Psoas muscle (tissue), 8 donors: ENCODE measurements at places on chromosomes 6 and 20.

GRCh38 chr6:3561725-3562124, 104.9 kb upstream of the SLC22A23 start:
- no peak for DNase-seq

GRCh38 chr6:87918461-87918941, 129.1 kb upstream of the SPACA1 start:
- DNase-seq, result no peak

- no peak for DNase-seq
These were observed 7.4 kb downstream of the FOXA2 start for GRCh38 chr20:22576733-22577514.

- DNase-seq, result no peak
These were observed 1.1 kb downstream of the BAG2 start for GRCh38 chr6:57173056-57173885.

GRCh38 chr6:108945681-108946159, 97.5 kb downstream of the ARMC2 start:
- peak; percentile 75 for DNase-seq

GRCh38 chr6:33064723-33065122, 8.7 kb downstream of the HLA-DPA1 start:
- no peak for DNase-seq

- no peak for DNase-seq
These were observed 133.2 kb downstream of the TBC1D32 start for GRCh38 chr6:121201105-121201504.

- DNase-seq, result no peak
These were observed 28.5 kb upstream of the ADGRF4 start for GRCh38 chr6:47669684-47670513.

- no peak for DNase-seq
These were observed 59.4 kb downstream of the ME1 start for GRCh38 chr6:83371423-83371822.

DNA sequence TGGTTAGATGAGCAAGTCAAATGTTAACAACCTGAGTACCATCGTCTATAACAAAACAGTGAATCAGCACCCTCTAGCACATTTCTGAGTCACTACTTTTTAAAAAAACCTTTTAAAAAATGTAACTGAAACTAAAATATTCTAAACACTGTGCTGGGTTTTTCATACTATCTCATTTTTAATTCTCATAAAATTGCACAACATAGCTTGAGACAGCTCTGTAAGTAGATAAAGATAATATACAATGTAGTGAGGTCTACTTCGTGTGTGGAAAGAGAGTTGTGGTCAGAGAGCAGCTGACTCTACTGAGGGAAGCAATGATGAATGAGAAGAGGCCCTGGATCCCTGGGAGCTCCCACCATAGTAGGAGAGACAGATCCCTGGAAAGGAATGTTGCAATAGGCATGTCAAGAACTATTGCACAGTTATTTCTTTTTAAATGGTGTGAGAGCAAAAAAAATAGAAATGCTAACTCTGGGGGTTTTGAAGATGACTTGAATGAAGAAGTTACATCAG, 13.6 kb upstream of the CALHM6 start:
- no peak for DNase-seq

GRCh38 chr6:6505111-6505510, 83.4 kb upstream of the LY86 start:
- no peak for DNase-seq

DNA sequence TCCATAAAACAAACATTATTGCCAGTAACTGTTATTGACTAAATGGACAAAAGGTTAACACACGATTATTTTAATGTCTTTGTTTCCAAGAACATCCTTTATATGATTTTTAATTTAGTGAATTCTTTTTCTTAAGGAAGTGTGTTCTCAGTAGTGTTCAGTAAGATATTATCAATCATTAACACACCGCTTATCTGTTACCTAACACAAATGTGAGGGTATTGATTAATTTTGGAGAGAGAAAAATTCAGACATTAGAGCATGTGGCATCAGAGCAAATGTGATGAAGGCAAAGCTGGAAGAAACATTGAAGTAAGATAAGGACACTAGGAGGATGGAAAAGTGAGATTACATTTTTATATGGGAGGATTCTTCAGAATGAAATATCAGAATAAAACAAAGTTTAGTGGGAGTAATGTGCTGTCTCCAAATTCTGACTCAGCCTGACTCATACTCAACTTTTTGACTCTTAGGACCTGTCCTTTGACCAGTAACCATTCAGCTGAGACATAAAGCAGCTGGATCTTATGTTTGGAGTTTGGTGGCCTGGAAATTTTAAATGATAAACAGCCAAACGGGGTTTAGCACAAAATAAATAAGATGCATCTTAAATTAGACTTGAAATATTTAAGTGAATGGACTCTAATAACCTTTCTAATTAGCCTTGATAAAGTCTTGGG, 348.6 kb downstream of the CD109 start:
- DNase-seq, result no peak

DNA sequence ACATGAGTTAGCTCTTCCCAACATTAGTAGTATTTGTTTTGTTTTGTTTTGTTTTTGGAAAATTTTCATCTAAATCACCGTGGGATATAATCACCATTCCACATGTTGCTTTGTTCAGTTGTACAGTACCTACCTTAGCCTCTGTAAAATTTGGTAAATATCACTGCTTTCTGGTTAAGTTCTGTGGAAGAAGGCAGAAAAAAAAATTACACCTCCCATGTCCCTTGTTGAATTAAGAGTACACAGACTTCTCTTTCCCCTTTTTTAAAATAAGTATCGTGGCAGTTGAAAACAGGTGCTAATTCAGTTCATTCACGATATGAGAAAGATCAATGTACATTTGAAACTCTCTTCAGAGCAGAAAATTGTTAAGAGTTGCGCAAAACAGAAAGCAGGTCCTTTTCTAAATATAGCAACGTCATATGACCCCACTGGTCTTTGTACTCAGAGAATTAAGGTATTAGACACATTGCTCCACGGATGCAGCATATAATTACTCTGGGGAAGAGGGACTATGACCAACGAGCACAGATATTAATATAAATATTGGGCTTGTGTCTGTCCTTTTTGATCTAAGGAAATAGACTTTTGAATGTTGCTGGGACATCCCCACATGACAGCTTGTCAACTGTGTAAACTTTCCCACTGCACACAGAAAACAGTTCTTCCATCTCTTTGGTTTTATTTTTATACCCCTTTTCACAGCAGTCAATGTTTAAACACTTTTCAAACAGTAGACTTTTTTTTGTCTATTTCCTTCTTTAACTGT, 58.6 kb upstream of the ZNF217 start:
- no peak for DNase-seq

DNA sequence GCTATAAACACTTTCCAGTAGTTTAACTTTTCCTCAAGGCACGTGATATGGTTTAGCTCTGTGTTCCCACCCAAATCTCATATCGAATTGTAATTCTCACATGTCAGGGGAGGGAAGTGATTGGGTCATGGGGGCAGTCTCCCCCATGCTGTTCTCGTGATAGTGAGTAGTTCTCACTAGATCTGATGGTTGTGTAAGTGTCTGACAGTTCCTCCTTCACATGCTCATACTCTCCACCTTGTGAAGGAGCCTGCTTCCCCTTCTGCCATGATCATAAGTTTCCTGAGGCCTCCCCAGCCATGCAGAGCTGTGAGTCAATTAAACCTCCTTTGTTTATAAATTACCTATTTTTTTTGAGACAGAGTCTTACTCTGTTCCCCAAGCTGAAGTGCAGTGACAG, 127.9 kb downstream of the DTNBP1 start:
- no peak for DNase-seq

DNA sequence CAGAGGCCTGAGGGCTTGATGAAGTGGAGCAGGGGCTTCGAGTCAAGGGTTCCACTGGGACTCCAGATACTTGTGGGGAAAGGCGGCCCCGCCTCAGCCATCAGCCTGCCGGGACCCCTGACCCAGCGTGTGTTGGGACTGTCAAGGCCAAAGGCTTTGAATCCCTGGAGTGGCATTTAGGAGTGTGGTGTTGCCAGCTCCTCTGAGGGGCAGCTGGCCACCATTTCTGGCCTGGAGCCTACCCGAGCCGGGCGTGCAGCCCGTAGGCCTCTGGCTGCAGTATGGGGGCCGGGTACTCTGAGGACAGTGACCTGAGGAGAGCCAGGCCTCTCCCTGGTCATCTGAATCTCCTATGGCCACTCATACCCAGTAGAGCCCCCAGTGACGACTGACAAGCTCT, 40.0 kb downstream of the RRBP1 start:
- peak; percentile 64 for DNase-seq

GRCh38 chr6:44042989-44043478, 84.2 kb downstream of the MRPL14 start:
- peak; percentile 34 for DNase-seq
